ENCODE measurements at places on chromosomes 16 and 17. TPM values are rescaled to one million over a fixed set of nuclear protein-coding genes. Genes with fewer than 3 reads are reported as not detected.

- H3K4me3 ChIP-seq = peak overlapping the region; percentile 87
- peaks cover 50% of the 10 kb centered on the region for H3K36me3 ChIP-seq
- DNase-seq = peak; percentile 52
- H3K4me1 ChIP-seq = peaks cover 30% of the 10 kb centered on the region
- H3K27ac ChIP-seq = peak overlapping the region; percentile 91
Measured at GRCh38 chr16:4767872-4768548, 1.0 kb upstream of the ZNF500 start.

DNA sequence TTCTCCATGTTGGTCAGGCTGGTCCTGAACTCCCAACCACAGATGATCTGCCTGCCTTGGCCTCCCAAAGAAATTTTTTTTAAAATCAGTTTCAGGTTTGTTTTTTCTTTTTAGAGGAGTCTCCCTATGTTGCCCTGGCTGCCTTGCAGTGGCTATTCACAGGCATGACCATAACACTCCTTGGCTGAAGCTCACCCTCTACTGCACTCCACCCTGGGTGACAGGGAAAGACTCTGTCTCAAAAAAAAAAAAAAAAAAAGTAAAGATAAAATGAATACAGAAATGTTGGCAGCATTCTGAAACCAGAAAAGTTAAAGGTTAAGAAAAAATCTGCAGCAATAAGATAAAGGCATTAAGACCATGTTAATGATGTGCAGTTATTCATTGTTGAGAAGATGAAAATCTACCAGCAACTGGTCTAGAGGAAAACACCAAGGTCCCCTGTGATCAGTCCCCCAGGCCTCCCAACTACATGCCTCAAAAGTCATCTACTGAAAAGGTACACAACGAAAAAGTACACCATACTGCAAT, 15.1 kb downstream of the YWHAE start:
- H3K27me3 ChIP-seq = no peaks in the 10 kb centered on the region
- no peak for DNase-seq
- no peak overlapping the region for H3K27ac ChIP-seq
- peaks cover 23% of the 10 kb centered on the region for H3K4me1 ChIP-seq

OR1D2 gene
- not detected for total RNA-seq

GRB7 gene
- total RNA-seq = 2,531 TPM

- no peaks in the 10 kb centered on the region for H3K36me3 ChIP-seq
- no peaks in the 10 kb centered on the region for H3K4me1 ChIP-seq
- H3K27ac ChIP-seq = no peak overlapping the region
- H3K27me3 ChIP-seq = peaks cover 12% of the 10 kb centered on the region
- no peak overlapping the region for H3K4me3 ChIP-seq
Measured at GRCh38 chr17:78276098-78276887, 44.9 kb downstream of the TMEM235 start.

GRCh38 chr17:62626719-62627218, 701 bp upstream of the MRC2 start:
- no peak overlapping the region for H3K27ac ChIP-seq
- peaks cover 17% of the 10 kb centered on the region for H3K27me3 ChIP-seq
- peaks cover 5% of the 10 kb centered on the region for H3K4me1 ChIP-seq
- peaks cover 14% of the 10 kb centered on the region for H3K36me3 ChIP-seq
- no peak for DNase-seq

MT1F gene
- total RNA-seq = 2.6 TPM

DNA sequence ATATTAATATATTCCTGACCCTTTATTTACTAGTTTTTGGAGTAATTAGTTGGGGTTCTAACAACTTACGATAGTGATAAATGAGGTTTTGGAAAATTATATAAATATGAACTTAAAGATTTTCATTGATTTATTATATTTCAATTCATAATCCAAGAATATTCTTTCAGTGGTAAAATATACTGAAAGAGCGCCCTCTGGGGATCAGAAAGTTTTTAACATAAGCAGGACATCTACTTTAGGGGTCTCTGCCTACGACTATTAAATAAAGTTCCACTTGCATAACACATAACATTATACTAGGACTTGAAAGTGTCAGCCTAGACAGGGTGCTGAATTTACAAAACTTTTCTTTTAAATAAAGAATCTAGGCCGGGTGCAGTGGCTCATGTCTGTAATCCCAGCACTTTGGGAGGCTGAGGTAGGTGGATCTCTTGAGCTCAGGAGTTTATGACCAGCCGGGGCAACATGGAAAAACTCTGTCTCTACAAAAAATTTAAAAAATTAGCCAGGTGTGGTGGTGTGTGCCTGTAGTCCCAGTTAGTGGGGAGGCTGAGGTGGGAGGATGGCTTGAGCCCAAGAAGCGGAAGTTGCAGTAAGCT, 15.6 kb downstream of the RFWD3 start:
- no peak overlapping the region for H3K27ac ChIP-seq
- no peak overlapping the region for H3K4me3 ChIP-seq
- DNase-seq = no peak
- H3K4me1 ChIP-seq = peaks cover 28% of the 10 kb centered on the region
- no peaks in the 10 kb centered on the region for H3K27me3 ChIP-seq

DNA sequence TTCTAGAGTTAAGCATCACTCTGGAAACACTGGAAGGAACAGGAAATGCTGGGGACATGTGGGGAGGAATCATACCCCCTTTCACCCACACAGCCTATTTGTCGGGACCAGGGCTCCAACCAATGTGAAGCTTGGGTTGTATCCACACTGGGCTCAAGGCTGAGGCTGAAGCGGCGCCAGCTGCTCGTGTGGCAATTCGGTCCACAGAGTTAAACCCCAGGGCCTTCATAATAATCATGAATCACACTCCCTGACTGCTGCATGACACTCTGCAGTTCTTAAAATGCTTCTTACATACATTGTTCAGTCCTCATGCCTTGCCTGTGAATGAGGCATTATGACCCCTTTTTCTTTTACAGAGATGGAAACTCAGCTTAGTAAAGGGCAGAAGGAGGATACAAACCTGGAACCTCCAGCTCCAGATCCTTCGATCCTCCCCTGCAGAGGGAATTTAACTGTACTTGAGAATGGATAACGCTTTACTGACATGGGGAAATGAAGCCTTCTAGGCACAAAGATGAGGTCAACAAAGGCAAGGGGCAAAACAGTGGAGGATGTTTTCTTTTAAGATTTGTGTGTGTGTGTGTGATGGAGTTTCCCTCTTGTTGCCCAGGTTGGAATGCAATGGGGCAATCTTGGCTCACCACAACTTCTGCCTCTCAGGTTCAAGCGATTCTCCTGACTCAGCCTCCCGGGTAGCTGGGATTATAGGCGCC, 72.7 kb downstream of the SOX9 start:
- H3K4me1 ChIP-seq = no peaks in the 10 kb centered on the region
- no peak for DNase-seq
- no peaks in the 10 kb centered on the region for H3K27me3 ChIP-seq

WNT9B gene
- not detected for total RNA-seq

GRCh38 chr16:66065925-66066324, 300.6 kb upstream of the CDH5 start:
- no peak for DNase-seq
- no peak overlapping the region for H3K4me3 ChIP-seq
- no peaks in the 10 kb centered on the region for H3K4me1 ChIP-seq
- H3K27ac ChIP-seq = no peak overlapping the region
- no peaks in the 10 kb centered on the region for H3K36me3 ChIP-seq

SEC14L1 gene
- 46.3 TPM for total RNA-seq

All from Calu3 (cell line).